ENCODE measurements at places on chromosomes 2 and 18.
A peak's percentile ranks its signal among the peaks of the same experiment; 100 is the strongest.

DNA sequence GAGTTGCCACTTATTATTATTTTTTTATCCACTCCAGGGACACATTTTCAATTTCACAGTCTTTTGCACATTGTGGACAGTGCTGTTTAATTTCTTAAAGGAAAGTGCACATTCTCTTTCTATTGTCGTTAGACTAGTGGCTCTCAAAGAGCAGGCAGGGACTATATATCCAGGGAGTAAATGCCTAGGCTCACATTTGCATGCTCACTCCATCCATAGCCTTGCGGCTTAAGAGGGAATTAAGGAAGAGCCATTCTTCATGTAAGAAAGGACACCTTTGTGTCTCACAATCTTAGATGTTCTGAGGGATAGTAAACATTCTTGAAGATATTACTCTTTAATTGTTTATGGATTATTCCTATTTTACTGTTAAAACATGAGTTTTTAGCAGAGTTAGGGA, 70.8 kb downstream of the FIGN start:
- ATAC-seq = no peak

GRCh38 chr2:235533616-235534385, 40.0 kb downstream of the AGAP1 start:
- no peak for ATAC-seq

DNA sequence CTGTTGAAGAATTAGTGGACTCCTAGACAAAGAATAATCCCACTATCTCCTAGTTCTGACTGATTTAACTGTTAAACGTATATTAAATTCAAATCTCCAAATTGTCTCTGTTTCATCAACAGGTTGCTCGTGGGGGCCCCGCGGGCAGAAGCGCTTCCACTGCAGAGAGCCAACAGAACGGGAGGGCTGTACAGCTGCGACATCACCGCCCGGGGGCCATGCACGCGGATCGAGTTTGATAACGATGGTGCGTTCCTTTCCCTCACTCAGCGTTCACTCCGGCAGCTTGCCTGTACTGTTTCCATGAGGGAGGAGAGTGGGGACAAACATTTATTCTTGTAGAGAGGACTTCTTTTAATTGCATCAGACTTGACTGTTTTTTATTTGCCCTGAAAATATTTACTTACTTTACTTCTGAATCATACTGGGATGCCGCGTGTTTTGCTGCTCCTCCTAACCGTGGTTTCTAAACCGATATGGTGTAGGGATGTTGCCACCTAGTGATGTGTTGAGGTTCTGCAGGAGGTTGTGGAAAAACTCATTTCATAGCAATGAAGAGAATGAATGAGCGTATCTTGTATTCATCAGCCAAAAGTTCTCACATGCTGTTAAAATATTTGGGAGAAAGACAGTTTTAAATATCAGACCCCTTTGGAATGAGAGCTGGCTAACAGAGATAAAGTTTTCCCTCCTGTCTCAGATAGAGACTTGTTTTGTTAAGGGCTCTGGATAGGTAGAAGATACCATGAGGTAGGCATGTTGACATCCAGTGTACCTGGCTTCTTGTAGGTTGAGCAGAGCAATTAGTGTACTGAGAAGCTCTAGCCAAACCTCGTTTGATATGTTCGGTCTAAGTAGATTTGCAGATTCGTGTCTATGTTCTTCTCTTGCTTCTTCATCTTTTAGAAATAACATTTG, 38.3 kb downstream of the ITGA6 start:
- ATAC-seq = peak; percentile 85

DNA sequence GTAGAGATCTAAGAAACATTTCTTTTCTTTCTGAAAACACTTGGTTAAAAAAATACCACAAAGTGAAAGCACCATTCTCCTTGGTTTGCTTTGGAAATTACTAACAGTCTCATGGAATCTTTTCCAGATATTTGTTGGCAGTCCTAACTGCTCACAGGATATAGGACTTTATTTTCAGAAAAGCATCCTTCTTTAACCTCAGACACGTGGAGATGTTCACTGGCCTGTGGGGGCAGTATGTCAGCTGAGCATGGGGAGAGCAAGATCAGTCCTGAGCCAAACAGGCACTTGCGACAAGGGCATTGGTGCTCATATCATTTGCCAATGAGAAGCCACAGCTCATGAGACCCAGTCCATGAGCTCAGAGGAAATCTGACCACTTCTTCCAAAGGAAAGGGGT, 371.9 kb downstream of the NBAS start:
- no peak for ATAC-seq

- no peak for ATAC-seq
Measured at GRCh38 chr18:58800582-58800981, 64.1 kb upstream of the ZNF532 start.

GRCh38 chr2:201452058-201452921, 750 bp downstream of the STRADB start:
- no peak for ATAC-seq

GRCh38 chr2:241673189-241673663, 13.4 kb downstream of the DTYMK start:
- no peak for ATAC-seq

DNA sequence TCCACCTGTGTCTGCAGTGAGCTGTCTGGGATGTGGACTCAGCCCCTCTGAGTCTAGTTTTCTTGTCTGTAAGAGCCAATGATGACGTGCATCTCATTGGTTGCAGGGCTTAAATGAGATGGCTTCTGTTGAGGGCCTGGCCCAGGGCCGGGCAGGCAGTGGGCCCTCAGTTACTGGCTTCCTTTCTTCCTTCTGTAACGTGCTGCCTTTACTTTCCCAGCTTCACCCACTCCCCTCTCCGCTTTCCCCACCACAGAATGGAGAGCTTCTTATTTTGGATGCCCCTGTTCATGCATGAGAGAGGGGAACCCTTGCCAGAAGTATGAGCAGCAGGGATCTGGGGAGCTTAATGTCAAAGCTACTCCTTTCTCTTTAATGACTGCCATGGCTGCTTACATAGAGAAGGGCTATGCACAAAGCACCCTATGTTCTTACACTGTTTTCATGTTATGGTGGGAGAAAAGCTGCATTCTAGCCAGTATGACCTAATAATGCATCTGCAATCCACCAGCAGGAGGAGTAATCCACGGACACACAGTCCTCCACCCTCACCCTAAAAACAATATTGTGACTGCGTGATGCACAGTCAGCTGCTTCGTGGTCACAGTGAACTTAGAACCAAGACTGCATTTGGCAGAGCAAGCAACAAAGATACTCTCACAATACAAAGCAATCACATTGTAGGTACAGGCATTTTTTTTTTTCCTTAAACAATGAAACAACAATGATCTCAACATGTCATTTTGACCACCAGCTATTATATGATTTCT, 37.2 kb downstream of the CREG2 start:
- ATAC-seq = no peak

- ATAC-seq = no peak
Measured at GRCh38 chr2:240368781-240369331, 66.6 kb upstream of the GPC1 start.

- no peak for ATAC-seq
Measured at GRCh38 chr2:180324182-180324581, 317.1 kb upstream of the CWC22 start.

GRCh38 chr2:222241128-222241870, 57.5 kb downstream of the PAX3 start:
- no peak for ATAC-seq

GRCh38 chr2:236764716-236765115, 195.1 kb downstream of the ACKR3 start:
- ATAC-seq = no peak

- ATAC-seq = no peak
Measured at GRCh38 chr18:46596119-46596518, 60.9 kb downstream of the LOXHD1 start.

GRCh38 chr2:237235383-237236095, 149.8 kb downstream of the COPS8 start:
- peak; percentile 72 for ATAC-seq

DNA sequence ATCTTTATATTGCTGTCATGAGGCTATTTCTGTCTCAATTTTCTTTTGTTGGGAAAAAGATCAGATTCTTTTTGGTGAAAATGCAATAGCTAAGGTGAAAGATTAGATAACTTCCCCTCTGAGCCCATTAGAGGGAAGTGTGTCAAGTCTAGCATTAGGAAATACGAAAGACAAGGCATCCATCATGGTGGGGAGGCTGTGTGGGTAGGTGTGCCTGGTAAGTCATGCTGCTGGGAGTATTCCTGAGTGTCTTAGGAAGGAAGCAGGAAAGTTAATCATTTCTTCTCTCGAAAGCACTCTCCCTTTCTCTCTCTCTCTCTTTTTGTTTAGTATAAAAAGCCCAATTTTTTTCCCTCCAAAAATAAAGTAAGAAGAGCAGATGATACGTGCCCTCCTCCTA, 780.2 kb upstream of the FSHR start:
- no peak for ATAC-seq

GRCh38 chr18:48914581-48915251, 36.0 kb downstream of the SMAD7 start:
- ATAC-seq = no peak

Data from gastroesophageal sphincter (tissue), 4 donors.